ENCODE measurements at places on chromosomes 2 and 18.

GRCh38 chr2:68912732-68913131, 40.0 kb downstream of the GKN2 start:
- DNase-seq, result no peak

- DNase-seq, result no peak
Measured at GRCh38 chr2:169676357-169676756, 17.8 kb downstream of the CFAP210 start.

DNA sequence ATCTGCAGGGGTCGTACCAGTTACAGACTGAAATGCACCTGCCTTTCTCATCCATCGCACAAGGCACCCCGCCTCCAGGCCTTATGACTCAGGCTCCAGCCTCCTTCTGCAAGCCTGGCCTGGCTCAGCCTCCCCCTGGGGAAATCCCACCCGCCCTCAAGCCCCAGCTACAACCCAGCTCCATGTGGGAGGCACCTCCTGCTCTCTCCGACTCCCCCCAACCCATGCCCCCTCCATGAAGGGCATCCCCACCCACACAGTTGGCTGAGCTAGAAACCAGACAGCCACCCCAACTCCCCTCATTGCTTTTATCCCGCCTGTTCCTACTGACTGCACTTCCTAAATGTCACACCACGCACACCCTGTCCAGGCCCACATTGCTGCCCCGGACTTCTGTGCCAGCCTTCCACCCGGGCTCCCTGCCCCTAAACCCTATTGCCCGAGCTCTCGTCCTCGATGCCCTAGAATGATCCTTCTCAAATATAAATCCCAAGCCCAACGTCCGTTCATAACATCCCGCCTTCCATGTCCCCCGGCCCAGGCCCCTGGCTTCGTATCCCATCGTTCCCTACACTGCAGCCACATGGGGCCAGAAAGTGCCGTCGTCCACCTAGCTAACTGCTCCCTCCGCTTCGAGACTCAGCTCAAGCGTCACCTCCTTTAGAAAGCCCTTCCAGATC, 9.9 kb downstream of the DNMT3A start:
- no peak for DNase-seq

GRCh38 chr2:182101263-182101662, 115.6 kb downstream of the PPP1R1C start:
- DNase-seq, result no peak

DNA sequence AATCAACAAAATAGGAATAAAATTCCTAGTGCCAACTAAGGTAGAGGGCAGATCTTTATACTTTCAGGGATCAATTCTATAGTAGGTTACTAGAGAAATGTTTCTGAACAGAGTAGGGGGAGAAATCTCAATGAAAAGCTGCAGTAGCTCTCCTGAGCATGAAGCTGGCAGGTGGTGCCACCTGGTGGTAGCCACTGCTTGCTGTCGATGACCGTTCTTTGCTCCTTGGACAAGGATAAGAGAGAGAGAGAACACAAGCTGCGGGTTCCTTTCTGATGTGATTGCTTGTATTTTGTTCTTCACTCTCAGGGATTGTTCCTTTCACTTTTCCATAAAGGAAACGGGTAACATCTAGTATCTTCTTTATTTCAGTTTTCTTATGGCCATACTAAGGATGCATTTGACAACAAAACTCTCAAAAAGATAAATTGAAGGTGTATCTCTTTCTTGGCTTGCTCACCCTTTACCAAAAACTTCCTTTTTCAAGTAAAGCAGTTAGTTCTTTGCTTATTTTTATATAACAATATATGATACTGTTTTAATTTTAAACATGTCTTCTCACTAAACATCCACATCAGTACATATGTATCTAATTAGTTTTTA, 18.6 kb upstream of the MRPL19 start:
- peak; percentile 9 for DNase-seq

GRCh38 chr18:49869354-49869753, 56.0 kb upstream of the ACAA2 start:
- DNase-seq, result no peak

GRCh38 chr2:25885933-25886332, 7.6 kb upstream of the ASXL2 start:
- no peak for DNase-seq

DNA sequence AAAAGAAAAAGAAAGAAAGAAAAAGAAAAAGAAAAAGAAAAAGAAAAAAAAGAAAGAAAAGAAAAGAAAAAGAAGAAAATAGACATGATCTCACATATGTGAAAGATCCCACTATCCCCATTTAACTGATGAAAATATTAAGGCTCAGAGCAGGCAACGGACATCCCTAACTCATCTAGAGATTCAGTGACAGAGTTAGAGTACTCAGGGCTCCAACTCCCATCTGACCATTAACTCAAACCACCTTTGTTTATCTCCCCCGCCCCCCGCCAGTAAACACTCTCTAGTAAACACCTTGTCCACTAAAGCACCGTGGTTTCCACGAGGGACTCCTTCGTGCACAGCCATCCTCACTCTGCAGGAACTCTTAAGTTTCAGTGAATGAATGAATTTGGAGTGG, 142.9 kb downstream of the TGIF1 start:
- no peak for DNase-seq

DNA sequence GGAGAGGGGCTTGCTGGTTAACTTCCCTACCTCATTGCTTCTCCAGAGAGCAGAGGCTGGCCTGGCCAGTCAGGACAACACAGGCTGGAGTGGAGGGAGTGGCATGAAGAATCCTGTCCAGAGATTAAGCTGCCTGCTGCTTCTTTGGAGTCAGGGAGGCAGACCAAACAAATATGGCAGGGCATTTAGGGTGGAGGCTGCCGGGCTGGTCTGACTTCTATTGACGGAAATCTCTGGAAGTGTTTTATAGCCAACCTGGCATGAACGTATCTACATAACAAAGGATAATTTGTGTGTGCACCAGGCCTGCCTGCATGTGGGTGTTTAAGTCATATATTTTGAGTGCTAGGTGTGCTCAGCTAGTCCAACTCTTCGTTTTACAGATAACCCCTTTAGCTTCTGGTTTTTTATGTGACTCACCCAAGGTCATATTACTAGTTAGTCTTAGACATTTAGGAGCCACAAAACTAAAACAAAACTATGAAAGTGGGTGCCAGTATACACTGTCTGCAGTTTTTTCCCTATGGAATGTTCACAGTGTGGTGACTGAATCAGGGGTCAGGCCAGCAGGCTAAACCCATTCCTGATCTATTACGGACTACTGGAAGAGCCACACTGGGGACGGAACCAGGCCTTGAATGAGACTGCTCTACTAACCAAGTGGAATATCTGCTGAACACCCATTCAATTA, 5.5 kb downstream of the NPC1 start:
- DNase-seq, result no peak

DNA sequence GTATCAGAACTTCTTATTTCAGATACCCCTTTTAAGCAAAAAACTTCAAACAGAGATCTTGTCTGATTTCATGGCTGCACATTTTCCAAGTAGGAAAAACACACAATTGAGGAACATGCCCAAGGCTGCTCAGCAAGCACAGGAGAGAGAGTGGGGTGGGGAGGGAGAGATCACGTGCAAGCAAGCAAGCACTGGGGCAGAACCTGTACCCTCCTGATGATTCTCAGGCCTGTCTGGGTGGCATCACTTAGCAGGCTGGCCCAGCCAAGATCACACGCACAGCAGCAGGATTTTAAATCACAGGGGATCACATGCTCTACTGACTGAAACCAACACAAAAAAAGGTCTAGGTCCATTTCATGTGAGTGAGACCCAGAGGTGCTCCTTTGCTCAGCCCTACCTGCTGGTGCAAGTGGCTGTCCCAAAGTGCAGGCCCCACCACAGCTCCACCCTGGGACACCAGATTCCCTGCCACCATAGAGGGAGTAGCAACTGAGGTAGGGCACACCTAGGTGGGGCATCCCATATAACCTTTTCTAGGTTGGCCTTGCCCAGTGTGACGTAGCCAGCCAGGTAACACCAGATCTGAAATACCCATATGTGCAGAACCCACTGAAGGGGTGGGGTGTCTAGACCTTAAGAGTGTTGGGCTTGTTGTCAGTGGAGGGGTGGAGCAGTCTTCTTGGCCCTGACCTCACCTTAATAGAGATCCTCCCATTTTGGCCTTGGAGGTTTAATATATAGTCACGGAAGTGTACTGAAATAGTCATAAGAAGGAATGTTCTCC, 1.8 kb upstream of the LYPD6B start:
- DNase-seq, result no peak

GRCh38 chr2:190838492-190838910, 42.1 kb upstream of the GLS start:
- no peak for DNase-seq

DNA sequence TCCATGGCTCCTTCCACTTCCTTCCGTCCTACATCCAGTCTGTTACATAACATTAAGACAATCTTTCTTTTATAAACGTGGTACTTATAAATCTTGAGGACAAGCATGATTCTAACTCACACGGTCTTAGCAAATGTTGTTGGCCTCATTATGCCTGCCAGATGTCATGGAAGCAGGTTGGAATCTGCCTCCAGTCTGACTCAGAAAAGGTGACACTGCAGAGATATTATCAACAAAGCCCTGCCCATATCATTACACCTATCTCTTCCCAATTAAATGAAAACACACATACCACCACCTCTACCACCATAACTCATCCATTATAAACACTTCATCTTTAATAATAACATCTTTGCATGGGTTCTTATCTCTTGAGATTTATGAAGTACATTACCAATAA, 334.7 kb upstream of the CHAC2 start:
- no peak for DNase-seq

DNA sequence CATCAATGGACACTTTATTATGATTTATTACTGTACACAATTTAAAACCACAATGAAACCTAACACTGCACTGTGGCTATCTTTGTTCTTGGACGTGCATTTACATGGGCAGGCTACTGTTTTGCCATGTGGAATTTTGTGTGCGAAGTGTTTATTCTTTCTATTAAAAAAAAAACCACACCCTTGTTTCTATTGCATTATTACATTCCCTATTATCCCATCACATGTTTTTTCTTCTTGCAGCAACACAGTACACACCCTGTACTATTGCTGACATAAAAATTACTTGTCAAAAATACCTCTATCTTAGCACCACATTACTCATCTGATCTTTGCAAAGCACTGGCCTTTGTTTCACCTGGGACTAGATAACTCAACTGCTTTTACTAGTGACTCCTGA, 1.5 kb downstream of the RNF152 start:
- DNase-seq, result no peak

DNA sequence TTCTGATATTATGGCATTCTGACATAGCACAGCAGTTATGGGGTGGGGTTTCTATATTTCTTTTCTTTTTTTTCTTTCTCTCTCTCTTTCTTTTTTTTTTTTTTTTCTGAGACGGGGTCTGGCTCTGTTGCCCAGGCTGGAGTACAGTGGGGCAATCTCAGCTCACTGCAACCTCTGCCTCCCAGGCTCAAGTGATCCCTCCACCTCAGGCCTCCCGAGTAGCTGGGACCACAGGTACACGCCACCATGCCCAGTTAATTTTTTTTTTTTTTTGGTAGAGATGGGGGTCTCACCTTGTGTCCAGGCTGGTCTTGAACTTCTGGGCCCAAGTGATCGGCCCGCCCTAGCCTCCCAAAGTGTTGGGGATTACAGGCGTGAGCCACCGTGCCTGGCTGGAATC, 7.5 kb upstream of the FAM98A start:
- DNase-seq, result no peak

GRCh38 chr2:9092383-9093282, 89.1 kb upstream of the MBOAT2 start:
- no peak for DNase-seq

GRCh38 chr2:56811401-56811800, 627.6 kb downstream of the CCDC85A start:
- DNase-seq, result no peak

- DNase-seq, result no peak
Measured at GRCh38 chr2:62014102-62014501, 108.6 kb downstream of the COMMD1 start.

GRCh38 chr2:73000808-73001570, 70.5 kb downstream of the SFXN5 start:
- no peak for DNase-seq

DNA sequence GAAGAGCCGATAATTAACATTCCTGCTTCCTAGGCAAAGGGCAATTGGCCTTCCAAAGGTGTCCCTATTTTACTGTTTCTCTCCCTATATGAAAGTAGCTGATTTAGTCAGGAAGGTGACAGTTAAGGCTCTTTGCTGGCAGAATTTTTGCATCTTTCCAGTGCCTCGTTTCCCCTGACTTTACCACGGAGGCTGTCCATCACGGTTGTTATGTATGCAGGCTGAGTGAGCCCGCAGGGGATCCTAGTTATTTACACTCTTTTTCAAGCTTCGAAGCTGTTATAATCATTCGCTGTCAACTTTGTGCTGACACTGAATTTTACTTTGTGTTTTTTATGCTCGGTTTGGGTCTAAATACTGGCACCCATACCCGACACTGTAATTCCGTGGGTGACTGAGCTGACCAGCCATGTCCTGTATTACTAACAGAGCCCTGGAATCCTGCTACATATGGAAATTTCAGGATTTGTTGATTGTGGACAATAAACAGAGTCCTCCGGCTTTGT, 713.8 kb upstream of the FANCL start:
- DNase-seq, result no peak

- no peak for DNase-seq
Measured at GRCh38 chr2:127429844-127430425, 11.7 kb downstream of the PROC start.

DNA sequence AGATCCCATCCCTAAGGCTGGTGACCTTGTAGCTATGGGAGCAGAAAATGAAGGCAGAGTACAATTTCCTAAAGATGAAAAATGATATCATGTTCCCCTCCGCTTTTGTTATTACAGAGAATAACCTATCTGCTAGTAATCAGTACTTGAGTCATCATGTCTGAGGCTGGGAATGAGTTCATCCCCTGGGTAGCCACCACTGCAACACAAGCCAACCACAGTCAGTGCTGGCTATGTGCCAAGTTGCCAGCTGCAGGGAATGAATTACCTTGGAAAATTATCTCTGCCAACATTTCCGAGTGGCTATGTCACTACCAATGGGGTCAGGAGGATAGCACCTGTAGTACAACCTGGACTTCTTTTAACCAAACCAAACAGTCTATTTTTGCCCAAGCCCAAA, 1094.7 kb upstream of the DDX18 start:
- DNase-seq, result no peak

DNA sequence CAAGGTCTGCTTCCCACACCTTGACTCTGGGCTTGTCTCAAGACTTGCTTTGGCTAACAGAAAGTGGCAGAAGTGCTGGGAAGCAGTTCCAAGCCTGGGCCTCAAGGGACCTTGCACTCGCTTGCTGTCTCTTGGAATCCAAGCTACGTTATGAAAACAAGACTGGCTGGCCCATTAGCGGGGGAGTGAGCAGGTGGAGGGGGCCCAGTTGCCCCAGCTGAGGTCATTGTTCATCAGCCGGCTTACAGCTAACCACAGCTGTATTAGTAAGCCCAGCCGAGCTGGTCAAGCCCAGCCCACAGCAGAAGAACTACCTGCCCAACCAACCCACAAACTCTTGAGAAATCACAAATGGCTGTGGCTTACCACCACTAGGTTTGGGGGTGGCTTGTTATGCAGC, 63.1 kb downstream of the MARCO start:
- DNase-seq, result peak; percentile 76

GRCh38 chr2:877747-878146, 72.9 kb upstream of the SNTG2 start:
- DNase-seq, result no peak
